GM13977 (cell line): ENCODE measurements at places on chromosomes 6 and 20.
A peak's percentile ranks its signal among the peaks of the same experiment; 100 is the strongest.

DNA sequence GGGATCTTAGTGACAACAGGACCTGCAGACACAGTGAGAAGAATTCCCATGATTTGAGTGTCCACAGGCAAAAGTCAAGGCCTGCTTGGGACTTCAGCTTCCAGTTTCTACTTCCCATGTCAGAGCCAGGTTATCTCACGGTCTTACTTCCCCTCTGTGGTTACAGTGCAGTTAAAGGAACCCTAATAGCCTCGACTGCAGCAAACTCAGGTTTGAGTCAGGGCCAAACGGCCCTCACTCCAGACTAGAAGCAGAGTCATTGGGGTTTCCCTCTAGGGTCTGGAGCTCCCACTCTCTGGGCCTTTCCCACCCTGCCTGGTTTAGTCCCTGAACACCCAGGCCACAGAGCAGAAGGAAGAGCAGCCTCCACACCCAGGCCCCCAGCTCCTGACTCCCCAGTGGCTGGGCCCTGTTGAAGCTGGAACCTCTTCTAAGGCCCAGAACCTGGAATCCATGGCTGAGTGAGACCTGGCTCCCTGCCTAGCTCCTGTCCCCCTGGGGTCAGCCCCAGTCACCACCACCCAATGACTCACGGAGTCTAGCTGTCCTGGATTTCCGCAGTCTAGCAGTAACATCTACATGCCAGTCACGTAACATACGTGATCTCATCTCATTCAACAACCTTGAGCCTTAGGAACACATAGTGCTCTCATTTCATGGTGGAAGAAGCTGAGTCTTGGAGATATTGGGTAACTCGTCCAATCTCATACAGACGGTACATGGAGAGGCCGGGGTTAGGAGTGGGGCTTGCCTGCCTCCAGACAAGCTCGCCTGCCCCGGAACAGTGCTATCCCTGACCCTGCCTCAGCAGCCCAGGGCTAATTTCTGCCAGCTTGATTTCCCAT lies 9.2 kb upstream of the GHRH start:
- peak; percentile 57 for DNase-seq

GRCh38 chr6:88164061-88164460 lies 2.1 kb downstream of the CNR1 start:
- no peak for DNase-seq

- no peak for DNase-seq
Observed at GRCh38 chr6:47302043-47302442, 7.7 kb downstream of the TNFRSF21 start.

DNA sequence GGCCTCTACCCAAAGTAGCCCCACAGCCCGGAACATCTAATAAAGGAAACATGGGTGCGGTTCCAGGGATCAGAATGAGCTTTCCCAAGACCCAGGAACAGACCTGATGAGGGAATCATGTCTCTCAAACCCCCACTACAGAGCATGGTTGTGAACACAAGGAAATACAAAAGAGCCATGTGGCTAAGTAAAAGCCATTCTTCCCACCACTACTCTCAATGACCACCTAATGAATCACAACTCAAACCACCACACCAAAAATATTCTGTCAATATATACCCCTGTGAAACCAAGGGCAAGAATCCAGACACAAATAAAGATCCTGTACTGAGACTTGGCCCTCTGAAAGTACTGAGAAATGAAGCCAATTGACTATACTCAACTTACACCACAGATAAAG lies 20.9 kb upstream of the COL21A1 start:
- no peak for DNase-seq

GRCh38 chr6:165663377-165663735 lies 315 bp upstream of the PDE10A start:
- DNase-seq = peak; percentile 35

GRCh38 chr20:46657618-46658017 lies 6.4 kb upstream of the SLC13A3 start:
- no peak for DNase-seq

GRCh38 chr6:36622901-36623546 lies 28.9 kb downstream of the SRSF3 start:
- DNase-seq = no peak

GRCh38 chr6:56628105-56628504 lies 14.6 kb downstream of the DST start:
- DNase-seq = no peak

GRCh38 chr6:5132731-5133130 lies 47.6 kb downstream of the PPP1R3G start:
- peak; percentile 30 for DNase-seq

DNA sequence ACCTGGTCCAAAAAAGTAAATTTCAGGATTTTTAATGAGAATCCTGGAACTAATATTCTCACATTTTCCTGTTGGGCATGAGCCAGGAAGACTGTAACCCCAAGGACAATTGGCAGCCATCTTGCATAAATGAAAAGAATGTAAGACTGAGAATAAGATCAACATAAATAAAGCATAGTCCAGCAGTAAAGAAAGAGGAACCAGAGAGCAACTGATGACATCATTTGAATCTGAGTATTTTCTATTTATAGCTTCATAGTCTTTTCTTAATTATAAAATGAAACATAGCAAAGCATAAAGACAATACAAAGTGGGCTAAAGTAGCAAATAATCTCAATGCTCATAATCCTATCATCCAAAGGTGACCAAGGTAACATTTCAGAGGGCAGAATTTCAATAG lies 26.6 kb upstream of the FBXL4 start:
- DNase-seq = no peak

DNA sequence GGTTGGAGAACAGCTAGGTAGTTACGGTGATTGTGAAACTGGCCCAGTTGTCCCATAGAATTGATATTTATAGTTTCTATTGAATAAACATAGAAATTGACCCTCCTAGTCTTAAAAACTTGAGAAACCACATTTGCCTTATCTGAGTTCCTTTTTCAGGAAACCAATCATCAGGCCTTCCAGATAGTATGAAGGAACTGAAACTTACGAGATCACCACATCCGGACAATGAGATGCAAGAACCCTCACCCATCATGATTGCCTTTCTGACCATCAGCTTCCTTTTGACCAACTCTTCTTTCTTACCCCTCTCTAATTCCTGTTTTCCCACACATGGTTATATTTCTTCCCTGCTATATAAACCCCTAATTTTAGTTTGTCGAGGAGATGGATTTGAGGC lies 21.8 kb downstream of the SLC35F1 start:
- no peak for DNase-seq
